ENCODE measurements at places on chromosomes 7 and 10.

GRCh38 chr7:43364391-43364790 lies 218.5 kb upstream of the STK17A start:
- no peaks in the 10 kb centered on the region for H3K27me3 ChIP-seq
- no peaks in the 10 kb centered on the region for H3K4me1 ChIP-seq
- no peak overlapping the region for H3K4me3 ChIP-seq
- H3K36me3 ChIP-seq: no peaks in the 10 kb centered on the region
- DNase-seq: no peak

- H3K27me3 ChIP-seq: no peaks in the 10 kb centered on the region
- DNase-seq: no peak
- H3K36me3 ChIP-seq: no peaks in the 10 kb centered on the region
- H3K4me1 ChIP-seq: no peaks in the 10 kb centered on the region
- no peak overlapping the region for H3K27ac ChIP-seq
- no peak overlapping the region for H3K4me3 ChIP-seq
These were observed 16.6 kb downstream of the JAZF1 start for GRCh38 chr7:28163949-28164348.

DNA sequence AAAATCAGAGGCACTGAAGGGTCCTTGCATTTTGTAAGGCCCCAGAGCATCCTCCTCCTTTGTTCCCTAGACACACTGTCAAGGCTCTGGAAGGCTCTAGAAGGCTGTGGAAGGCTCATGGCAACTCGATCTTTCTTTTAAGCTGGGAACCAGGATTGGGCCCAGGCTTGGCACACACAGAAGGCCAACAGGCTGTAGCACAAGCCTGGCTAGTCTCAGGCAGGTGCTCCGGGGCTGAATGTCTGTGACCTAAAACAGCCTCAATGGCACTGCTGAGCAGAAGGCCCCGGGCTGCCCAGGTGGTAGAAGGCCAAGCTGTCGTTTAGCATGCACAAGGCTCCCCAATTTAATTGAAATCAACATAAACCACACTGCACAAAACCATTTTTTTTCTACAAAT lies 55.7 kb downstream of the PRKAG2 start:
- no peak overlapping the region for H3K4me3 ChIP-seq
- H3K36me3 ChIP-seq: no peaks in the 10 kb centered on the region
- no peak overlapping the region for H3K27ac ChIP-seq
- DNase-seq: no peak

- H3K4me1 ChIP-seq: no peaks in the 10 kb centered on the region
- no peak for DNase-seq
- H3K27me3 ChIP-seq: no peaks in the 10 kb centered on the region
- no peak overlapping the region for H3K27ac ChIP-seq
These were observed 55.2 kb upstream of the DKK1 start for GRCh38 chr10:52258799-52259425.

DNA sequence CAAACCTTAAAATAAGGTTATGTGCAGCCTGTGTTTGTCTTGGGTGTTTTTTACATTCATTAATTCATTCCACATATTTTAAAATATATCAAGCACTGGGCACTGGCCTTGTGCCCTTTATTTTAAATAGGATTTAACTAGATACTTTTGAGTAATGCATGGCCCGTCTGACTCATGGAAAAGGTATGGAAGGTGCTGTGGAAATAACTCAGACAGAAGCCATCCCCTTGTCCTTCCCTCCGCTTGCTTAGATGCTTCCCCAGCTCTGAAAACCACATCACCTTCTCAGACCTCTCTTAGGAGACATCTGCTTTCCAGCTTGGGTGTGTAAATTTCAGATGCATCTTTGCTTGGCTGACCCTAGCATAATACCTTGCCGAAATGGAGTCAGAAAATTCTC lies 30.5 kb downstream of the SLC18A2 start:
- no peak overlapping the region for H3K4me3 ChIP-seq
- H3K4me1 ChIP-seq: no peaks in the 10 kb centered on the region

DNA sequence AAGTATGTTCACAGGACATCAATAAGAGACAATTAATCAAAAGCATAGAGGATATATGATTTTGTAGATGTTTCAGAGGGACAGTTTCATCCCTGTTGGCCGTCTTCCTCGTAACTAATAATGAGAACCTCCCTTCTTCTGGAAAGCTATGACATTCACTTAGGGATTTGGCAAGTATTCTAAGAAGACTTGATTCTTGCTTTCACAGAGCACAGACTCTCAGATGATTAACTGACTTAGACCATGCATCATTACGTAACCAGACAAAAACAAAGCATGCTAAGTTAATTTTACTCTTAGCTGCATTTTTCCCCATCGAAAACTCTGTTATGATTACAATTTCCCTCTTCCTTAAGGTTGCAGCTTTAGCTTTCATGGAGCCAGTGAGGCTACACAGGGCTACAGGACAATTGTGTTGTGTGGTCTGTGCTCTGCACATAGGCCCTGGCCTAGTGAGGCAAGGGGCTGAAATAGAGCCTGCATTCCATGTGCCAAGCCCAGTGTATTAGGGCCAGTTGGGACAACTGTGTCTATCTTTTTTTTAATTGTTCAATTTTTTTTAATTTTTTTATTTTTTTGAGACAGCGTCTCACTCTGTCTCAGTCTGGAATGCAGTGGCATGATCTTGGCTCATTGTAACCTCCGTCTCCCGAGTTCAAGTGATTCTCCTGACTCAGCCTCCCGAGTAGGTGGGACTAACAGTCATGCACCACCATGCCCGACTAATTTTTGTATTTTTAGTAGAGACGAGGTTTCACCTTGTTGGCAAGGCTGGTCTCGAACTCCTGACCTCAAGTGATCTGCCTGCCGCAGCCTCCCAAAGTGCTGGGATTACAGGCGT lies 105.3 kb downstream of the PLXDC2 start:
- H3K4me1 ChIP-seq: no peaks in the 10 kb centered on the region
- H3K4me3 ChIP-seq: no peak overlapping the region
- H3K27me3 ChIP-seq: no peaks in the 10 kb centered on the region
- no peak for DNase-seq

GRCh38 chr10:34407324-34407805 lies 407.7 kb downstream of the PARD3 start:
- DNase-seq: no peak
- H3K27ac ChIP-seq: no peak overlapping the region
- no peaks in the 10 kb centered on the region for H3K36me3 ChIP-seq
- no peaks in the 10 kb centered on the region for H3K4me1 ChIP-seq
- H3K4me3 ChIP-seq: no peak overlapping the region

- DNase-seq: no peak
- no peaks in the 10 kb centered on the region for H3K4me1 ChIP-seq
- H3K36me3 ChIP-seq: no peaks in the 10 kb centered on the region
- H3K27me3 ChIP-seq: no peaks in the 10 kb centered on the region
- no peak overlapping the region for H3K27ac ChIP-seq
These were observed 469.9 kb downstream of the CCSER2 start for GRCh38 chr10:84798312-84798711.

- no peaks in the 10 kb centered on the region for H3K36me3 ChIP-seq
- no peak overlapping the region for H3K4me3 ChIP-seq
- no peaks in the 10 kb centered on the region for H3K4me1 ChIP-seq
- no peaks in the 10 kb centered on the region for H3K27me3 ChIP-seq
- no peak for DNase-seq
These were observed 89.7 kb upstream of the IKZF1 start for GRCh38 chr7:50214771-50215170.

DNA sequence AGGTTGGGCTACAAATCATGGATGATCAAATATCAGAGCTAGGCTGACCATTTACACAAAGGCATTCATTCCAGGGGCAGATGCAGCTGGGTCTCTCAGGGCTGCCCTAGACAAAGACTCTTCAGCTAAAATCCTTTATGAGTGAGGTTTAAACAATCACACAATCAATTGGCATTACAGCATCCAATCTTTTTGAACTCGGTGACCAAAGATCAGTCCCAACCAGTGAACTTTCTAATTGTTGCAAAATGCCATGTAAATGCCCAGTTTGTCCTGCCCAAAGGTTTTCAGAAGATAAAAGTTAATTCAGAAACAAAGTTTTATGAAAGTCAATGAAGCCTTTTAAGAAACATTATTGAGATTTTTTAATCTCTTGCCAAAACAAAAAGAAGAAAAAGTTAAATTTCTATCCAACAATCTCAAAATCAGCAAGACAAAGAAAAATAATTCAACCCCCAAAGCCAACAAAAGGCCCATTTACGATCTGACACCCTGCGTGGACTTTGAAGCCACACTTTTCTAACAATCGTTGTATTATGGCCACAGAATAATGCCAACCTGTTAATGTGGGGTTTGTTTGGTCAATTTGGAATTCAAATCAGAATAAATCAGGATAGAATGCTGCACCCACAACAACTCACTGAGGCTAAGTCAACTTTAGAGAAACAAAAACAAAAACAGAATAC lies 40.9 kb downstream of the GPR37 start:
- no peak overlapping the region for H3K27ac ChIP-seq
- H3K4me3 ChIP-seq: no peak overlapping the region
- no peaks in the 10 kb centered on the region for H3K27me3 ChIP-seq
- no peaks in the 10 kb centered on the region for H3K4me1 ChIP-seq

DNA sequence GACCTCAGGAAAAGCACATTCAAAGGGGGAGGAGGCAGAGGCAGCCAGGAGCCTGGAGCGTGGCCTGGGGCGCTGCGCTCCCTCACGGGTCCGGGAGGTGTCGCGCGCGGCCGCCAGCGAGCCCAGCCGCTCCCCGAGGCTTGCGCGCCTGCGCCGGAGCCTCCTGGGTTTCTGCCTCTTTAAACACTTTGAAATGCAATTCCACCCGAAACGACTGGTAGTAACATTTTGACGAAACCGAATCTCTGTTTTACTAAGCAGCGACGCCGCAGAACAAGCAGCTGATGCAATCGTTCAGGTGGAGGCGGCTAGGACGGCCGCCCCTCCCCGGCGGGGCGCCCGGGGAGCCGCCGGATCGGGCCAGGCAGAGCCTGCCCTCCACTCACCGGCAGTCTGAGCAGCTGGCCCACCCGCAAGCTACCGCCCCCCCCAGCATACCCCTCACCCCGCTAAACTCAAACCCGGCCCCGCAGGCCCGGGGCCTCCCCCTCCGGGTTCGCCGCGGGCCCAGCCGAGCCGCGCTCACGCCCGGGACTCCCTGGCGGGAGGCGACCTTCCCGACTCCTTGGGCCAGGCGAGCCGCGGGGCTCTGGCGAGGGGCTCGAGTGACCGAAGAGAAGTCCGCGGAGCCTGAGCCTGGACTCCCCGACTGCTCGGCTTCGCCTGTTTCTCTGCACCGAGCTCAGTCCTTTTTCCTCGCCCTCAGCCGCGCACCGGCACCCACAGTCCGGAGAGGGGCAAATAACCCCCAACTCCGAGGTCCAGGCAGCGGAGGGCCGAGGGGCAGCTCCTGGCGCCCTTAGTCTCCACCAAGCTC lies 3.2 kb downstream of the MKX start:
- H3K4me1 ChIP-seq: peaks cover 4% of the 10 kb centered on the region
- H3K27me3 ChIP-seq: peaks cover 30% of the 10 kb centered on the region
- DNase-seq: peak; percentile 92
- no peaks in the 10 kb centered on the region for H3K36me3 ChIP-seq
- peak overlapping the region; percentile 67 for H3K27ac ChIP-seq

DNA sequence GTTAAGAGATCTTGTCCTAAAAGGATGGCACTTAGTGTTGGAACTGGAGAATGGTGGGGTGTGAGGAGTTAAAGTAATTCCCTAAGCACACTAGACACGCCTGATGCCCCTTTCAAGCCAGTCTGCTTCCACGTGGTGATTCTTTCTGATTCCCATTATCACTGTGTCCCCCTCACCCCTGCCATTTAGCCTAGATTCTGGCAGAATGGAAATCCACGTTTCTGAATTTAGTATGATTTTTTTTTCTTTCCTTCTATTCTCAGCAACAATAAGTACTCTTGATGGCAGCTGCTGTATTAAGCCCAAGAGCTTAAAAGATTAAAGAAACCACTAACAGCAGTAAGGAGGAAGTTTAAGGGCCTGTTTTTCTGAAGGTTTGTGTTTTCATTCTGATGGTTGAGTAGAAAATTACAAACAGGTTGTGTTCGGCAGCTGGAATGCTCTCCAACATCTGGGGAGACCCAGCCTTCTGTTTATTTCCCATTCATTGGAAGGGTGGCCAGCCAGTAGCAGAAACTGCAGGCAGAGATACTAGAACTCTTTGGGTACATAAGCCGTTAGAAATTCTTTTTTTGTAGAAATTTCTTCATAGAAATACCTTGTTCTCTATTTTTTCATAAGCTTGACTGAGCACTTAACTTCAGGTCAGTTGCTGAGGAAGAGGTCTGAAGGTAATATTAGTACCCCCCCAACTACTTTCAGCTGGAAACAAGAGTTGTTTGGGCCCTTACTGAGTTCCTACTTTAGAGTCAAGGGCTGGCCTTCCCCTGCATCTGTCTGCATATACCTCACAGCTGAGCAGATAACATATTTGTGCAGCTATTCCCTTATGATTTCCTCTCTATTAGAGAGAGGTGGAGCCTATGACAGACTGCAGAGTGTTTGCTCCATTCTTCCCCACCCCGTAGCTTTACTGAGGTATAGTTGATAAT lies 355.1 kb downstream of the AUTS2 start:
- H3K27me3 ChIP-seq: no peaks in the 10 kb centered on the region
- no peaks in the 10 kb centered on the region for H3K36me3 ChIP-seq
- no peak overlapping the region for H3K4me3 ChIP-seq
- no peak overlapping the region for H3K27ac ChIP-seq
- DNase-seq: no peak
- H3K4me1 ChIP-seq: no peaks in the 10 kb centered on the region

DNA sequence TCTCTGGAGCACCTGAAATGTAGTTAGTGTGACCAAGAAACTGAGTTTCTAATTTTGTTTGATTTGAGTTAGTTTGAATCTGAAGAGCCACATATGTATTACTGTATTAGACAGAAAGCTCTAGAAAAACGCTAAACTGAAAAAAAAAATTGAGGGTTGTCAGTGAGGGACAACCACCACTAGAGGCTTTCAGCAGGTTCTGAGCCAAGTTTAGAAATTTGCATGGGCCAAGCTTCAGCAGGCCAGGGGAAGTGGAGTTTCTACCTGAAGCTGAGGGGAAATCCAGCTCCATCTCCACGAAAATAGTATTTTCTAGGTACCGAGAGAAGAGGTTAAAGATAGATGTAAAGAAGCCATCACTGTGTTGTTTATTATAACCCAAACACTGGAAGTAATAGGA lies 77.9 kb upstream of the PLXNA4 start:
- no peaks in the 10 kb centered on the region for H3K27me3 ChIP-seq
- no peak for DNase-seq
- H3K4me1 ChIP-seq: peaks cover 5% of the 10 kb centered on the region

DNA sequence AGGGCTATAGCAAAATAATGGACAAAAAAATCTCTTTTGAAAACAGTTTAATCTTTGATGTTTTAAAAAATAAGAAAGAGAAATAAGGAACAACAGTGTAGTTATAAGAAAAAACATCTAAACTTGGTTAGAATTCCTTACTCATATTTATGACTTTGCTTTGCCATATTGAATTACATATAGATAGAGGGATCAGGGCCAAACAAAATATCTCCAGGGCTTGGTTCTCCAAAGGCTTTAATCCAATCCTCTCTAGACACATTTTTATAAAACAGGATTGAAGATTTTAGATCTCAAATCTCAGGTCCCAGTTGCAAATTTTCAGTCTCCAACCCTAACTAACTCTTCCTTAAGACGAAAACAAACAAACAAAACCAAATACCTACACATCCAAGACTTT lies 72.6 kb upstream of the RHOBTB1 start:
- no peaks in the 10 kb centered on the region for H3K27me3 ChIP-seq
- no peak overlapping the region for H3K27ac ChIP-seq
- no peak overlapping the region for H3K4me3 ChIP-seq
- no peak for DNase-seq
- H3K36me3 ChIP-seq: no peaks in the 10 kb centered on the region
- peaks cover 5% of the 10 kb centered on the region for H3K4me1 ChIP-seq

Data from pancreas (tissue), 10 donors.